ENCODE measurements at places on chromosomes 2 and 18. TPM values are rescaled to one million over a fixed set of nuclear protein-coding genes. Genes with fewer than 3 reads are reported as not detected.

UGT1A9 gene
- total RNA-seq = not detected

MYCN gene
- total RNA-seq = 0.08 TPM

POTEC gene
- 0.88 TPM for total RNA-seq

UGT1A4 gene
- not detected for total RNA-seq

CHN1 gene
- total RNA-seq = 11.2 TPM

CTAGE1 gene
- not detected for total RNA-seq

SP140L gene
- 7.1 TPM for total RNA-seq

ANKRD30BL gene
- total RNA-seq = not detected

NT5DC4 gene
- not detected for total RNA-seq

ZNG1B gene
- 26.6 TPM for total RNA-seq

ATP5MC3 gene
- 86.6 TPM for total RNA-seq

STON1 gene
- 1.3 TPM for total RNA-seq

SLC30A3 gene
- total RNA-seq = 0.66 TPM

COL6A3 gene
- total RNA-seq = 7.3 TPM

PDE6D gene
- total RNA-seq = 22.3 TPM

LHCGR gene
- not detected for total RNA-seq

MOCOS gene
- 54.0 TPM for total RNA-seq

ZSCAN30 gene
- total RNA-seq = 5.1 TPM

ERMN gene
- total RNA-seq = not detected

TTR gene
- not detected for total RNA-seq

HOXD3 gene
- 0.90 TPM for total RNA-seq

HOXD4 gene
- total RNA-seq = 0.74 TPM

CACNB4 gene
- 0.11 TPM for total RNA-seq

WDPCP gene
- 12.6 TPM for total RNA-seq

SPHKAP gene
- total RNA-seq = not detected

ABCB11 gene
- not detected for total RNA-seq

DSG1 gene
- not detected for total RNA-seq

EHD3 gene
- total RNA-seq = 22.9 TPM

ITGA6 gene
- total RNA-seq = 179 TPM

SLC5A7 gene
- total RNA-seq = not detected

Data from A375 (cell line).